ENCODE measurements at places on chromosomes 4 and X.
A peak's percentile ranks its signal among the peaks of the same experiment; 100 is the strongest.

DNA sequence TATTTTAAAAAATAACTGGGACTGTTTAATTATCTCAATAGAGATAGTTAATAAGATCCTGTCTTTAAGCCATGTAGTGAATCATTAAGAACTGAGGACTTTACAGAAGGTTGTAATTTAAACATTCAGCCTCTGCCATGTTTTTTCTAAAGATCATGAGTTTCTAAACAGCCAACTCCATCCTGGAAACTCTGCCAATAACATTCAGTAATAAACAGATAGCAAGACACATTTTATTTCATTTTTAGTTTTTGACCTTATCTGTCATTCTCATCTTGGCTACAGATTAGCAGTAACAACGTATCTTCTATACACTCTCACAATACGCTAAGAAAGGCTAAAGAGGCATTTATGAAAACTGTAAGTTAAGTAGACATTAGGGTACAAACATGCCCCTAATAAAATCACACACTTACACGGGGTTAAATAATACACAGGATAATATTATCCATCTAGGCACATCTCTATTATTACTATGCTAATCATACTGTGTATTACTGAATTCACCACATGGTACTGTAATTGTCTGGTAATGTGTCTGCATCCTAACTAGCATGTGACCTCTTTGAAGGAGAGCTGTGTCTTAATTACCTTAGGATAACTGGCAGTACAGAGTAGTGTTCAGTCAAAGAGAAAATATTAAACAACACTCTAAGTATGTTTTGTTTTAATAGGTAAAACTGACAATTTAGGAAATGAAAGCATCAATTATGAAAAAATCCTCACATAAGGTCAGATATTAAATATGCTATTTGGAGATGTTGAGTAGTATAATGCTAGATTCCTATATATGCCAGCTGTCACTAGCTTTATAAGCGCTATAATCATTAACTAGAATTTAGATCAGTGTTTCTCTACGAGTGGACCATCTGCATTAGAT is 122.4 kb upstream of the NAP1L5 start:
- no peak for DNase-seq

DNA sequence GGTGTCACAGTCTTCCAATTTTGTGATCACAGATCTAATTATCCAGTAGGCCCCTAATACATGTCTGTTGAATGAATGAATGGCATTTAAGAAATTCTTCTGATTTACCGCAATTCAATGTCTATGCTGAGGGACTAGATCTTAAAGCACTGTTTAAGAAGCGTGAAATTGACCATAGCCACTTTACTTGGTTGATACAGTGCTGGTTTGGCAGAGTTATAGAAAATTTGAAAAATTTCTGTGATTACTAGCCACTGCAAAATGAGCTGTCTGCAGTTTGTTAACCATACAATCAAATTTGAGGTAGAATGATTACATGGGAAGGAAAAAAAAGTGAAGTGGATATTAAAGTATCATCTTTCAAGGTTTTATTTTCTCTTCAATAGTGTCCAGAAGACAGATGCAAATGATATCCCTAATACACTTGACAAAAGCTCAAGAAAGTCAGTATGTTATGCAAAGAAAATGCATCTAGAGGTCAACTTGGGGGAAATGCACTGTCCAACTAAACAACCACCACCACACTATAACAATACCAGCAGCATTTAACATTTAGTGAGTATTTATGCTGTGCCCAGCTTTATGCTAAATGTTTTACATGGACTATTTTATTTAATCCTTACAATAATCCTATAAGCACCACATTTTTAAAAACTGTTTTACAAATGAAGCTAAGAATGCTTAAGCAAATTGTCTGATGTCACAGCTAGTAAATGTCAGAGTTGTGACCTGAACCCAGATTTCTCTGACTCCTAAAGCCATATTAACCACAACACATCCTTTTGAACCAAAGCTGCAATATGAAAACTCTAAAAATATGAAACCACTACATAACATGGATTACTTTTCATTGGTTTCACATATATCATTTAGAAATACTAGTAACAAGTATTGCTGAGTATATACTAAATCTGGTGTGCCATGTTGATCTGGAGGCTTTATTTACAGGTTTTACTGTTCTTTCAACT is 217.9 kb upstream of the MAB21L2 start:
- no peak for DNase-seq

GRCh38 chr4:113637363-113637762 is 124.2 kb downstream of the CAMK2D start:
- no peak for DNase-seq

GRCh38 chr4:101977076-101977475 is 186.5 kb downstream of the BANK1 start:
- no peak for DNase-seq

- no peak for DNase-seq
Measured at GRCh38 chr4:119693126-119693525, 64.5 kb upstream of the PDE5A start.

- no peak for DNase-seq
Measured at GRCh38 chrX:68808686-68809357, 20.0 kb upstream of the EFNB1 start.

- no peak for DNase-seq
Measured at GRCh38 chrX:109374262-109374960, 107.5 kb downstream of the GUCY2F start.

DNA sequence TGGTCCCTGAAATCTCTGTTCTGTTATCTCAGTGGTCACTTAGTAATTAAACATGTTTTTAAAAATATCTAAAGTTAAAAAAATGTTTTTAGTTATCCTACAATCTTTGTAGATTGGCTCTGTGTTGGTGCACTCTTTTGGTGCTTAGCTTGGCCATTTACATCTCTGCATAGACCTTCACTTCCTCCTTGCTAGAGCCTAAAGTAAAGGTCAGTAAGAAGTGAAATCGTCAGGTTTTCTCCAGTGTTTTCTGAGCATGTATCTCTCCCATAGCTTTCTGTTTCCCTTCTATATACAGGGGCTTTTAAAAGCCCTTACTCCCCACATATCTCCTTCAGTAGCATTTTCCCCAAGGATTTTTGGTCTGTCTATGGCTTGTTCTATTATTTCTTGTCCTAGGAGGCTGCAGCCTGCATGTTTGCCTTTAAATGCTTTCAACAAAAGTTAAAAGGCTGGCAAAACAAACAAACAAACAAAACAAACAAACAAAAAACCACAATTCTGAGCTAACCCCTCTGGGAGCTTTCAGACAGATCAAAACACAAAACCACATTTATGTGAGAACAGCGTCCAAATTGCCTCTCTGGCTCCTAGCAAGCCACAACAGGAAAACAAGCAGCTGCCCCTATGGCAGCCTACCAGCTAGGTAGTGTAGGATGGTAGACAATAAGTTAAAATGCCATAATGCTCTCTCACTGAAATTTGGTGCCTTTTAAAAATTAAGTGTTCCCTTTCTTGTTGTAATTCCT is 27.3 kb upstream of the GPRASP2 start:
- no peak for DNase-seq

DNA sequence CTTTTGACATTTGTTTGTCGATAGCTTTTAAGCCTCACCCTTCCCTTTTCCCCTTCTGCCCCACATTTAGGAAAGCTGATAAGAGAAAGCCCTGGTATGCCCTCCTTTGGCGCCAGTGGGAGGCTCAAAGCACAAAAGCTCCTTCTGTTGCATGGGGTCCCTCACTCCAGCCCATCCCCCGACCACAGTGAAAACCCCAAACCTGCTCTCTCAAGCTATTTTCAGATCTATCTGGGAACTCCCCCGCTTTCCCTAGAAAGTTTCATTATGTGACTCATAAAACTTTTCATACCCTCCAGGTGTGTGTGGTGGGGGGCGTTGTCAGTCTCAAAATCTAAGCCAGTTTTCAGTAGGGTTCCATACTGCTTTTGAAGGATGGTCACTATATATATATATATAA is 259.0 kb upstream of the PCDH7 start:
- peak; percentile 31 for DNase-seq

DNA sequence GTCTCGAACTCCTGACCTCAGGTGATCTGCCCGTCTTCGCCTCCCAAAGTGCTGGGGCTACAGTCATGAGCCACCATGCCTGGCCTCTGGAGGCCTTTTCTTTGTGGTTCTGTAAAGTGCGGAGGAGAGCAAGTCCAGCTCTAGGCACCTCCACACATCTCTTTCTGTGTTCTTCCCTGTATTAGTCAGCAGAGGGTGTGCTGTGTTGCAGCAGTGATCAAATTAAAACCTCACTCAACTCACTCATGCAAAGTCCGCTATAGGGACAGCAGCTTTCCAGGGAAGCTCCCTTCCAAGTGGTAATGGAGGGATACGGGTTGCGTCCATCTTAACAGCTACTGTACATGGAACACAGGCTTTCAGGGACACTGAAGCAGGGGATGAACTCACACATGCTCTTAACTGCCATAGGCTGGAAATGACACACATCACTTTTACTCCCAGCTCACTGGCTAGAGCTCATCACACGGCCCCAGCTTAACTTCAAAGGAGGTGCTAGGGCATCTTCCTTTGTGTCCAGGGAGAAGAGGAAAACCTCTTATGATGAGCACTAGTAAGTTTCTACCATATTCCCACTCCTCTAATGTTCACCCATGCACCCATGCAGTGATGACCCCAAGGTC is 36.0 kb upstream of the CCNG2 start:
- DNase-seq = no peak

DNA sequence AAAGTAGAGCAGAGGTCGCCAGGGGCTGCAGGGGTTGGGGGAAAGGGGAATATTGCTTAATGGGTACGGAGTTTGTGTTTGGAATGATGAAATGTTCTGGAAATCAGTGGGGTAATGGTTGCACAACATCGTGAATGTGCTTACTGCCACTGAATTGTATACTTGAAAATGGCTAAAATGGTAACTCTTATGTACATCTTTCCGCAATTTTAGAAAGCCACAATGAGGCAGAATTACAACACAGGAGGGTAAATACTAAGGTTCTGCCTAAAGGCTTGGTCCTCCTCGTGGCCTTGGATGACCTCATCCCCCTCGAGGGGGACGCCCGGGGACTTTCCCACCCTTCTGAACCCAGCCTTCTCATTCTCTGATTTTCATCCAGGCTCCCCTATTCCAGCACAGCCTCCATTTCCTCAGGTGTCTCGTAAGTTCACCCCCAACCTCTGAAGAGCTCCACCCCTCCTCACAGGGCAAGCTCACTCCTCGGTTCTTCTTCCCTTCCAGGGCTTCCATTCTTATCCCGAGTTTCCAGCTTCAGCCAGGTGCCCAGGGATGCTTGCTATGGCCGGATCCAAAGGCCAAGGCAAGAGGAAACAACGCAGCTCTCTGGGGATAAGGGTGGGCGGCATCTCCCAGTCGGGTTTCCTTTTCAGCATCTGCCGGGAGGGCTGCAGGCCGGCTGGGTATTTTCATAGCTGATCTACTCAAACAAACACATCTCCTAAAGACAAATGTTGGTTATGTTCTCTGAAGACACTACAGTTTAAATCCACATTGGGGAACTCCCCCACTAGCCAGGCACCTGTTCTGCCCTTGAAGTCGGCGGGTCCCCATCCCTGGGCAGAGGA is 71.3 kb upstream of the ACSL1 start:
- peak; percentile 67 for DNase-seq

DNA sequence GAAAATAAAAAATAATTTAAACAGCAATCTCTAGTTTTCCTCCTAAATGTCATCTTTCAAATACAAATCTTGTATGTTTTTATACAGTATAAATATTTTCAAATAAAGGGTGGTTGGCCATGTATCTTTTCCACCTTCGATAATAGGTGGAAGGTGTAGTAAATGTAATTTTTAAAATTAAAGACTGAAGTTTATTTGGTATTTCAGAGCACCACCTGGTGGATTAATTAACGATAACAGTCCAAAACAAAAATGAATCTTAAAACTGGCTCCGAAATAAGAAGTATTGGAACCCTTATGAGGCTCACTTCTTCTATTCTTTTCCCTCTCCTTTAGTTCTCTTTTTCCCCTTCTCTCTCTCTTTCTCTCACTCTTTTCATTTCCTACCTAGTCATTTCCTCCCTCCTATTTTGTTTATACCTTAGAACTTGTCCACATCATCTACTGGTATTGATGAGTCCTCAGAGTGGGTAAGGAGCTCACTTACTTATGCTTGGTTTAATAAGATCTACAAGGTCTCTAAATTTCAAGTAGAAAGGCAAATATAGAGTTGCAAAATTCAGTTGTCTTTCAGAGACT is 82.9 kb upstream of the EXOC1L start:
- DNase-seq = no peak

DNA sequence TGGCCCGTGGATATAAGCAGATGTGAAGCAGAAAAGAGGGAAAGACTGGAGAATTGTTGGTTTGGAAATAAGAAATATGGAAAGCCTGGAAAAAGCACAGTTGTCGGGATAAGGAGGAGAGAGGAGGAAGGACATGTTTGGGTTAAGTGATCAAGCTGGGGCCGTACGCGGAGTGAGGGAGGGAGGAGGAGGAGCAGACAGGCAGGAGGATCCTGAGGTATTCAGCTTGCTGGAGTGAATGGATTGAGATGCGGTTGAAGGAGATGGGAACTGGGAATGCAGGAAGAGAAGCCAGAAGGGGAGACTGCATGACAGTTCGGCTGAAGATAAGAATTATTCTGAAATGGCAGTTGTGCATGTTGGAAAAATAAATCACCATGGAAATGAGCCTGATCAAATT is 21.2 kb downstream of the ZFP42 start:
- no peak for DNase-seq

DNA sequence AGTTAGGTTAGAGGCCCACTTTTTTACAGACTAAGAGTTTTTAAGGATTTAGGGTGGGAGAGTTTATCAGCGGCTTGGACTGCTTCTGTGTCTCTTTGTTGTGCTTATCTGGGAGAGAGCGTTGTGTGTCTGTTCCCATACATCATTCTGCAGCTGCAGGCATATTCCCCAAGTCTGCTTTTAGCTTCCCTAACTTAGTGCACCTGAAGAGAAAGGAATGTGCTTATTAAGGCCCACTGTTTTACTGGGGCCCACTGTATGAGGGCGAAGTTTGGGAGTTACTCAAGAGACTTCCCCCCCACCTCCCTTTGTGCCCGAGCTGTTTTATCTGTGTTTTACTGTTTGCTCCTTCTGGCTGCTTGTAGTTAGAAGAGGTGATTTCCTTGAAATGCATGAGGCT is 31.9 kb downstream of the ART3 start:
- DNase-seq = no peak

DNA sequence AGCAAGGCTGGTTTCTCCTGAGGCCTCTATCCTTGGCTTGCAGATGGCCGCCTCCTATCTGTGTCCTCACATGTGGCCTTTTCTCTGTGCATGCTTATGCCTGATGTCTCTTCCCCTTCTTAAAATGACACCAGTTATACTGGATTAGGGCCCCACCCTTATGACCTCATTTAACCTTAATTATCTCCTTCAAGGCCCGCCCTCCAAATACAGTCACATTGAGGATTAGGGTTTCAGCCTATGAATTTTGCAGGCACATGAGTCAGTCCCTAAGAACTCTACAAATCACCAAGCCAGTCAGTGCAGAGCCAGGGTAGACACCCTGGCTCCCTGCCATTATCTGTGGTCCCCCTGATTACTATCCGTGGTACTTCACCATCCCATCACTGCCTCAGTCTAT is 51.6 kb downstream of the MAML3 start:
- DNase-seq = no peak

- no peak for DNase-seq
Measured at GRCh38 chr4:138916763-138917162, 98.8 kb upstream of the NOCT start.

DNA sequence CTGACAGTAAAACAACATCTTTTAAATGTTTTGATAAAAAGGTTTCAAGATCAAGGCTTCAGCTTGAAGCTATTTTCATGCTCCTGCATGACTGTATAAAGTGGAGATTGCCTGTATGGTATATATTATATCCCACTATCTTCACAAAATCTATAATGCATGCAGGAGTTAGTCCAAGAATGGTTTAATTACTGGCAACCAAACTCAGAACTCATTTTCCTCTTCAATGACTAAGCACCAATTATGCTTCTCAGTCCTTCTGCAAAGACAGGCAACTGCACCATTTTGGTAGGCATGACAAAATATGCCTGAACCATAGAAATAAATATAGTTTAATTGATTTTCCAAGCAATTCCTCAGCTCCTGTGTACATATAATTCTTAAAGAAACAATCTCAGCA is 54.5 kb downstream of the NPY5R start:
- no peak for DNase-seq
